NCI-H1105 (cell line): ENCODE measurements at places on chromosomes 16 and 17.

GRCh38 chr16:51988977-51989376 lies 558.0 kb downstream of the TOX3 start:
- DNase-seq, result no peak

- DNase-seq, result no peak
Observed at GRCh38 chr16:21208446-21209230, 2.7 kb downstream of the ZP2 start.

DNA sequence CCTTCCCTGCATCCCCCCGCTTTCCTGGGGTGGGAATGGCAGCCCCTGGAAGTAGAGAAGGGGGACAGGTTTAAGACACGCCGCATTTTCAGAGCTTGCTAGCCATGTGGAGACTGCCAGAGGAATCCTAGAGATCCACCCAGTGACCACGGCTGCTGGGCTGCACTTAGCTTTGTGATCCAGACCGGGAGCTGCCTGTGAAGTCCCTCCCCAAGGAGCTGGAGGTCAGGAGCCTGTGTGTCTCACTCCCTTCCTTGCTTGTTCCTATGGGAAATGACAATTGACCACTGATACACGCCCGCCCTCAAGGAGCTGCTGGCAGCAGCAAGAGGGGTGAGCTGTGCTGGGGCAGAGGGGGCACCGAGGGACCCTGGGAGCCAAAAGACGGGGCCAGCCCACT lies 73.7 kb downstream of the SREBF1 start:
- DNase-seq, result no peak

DNA sequence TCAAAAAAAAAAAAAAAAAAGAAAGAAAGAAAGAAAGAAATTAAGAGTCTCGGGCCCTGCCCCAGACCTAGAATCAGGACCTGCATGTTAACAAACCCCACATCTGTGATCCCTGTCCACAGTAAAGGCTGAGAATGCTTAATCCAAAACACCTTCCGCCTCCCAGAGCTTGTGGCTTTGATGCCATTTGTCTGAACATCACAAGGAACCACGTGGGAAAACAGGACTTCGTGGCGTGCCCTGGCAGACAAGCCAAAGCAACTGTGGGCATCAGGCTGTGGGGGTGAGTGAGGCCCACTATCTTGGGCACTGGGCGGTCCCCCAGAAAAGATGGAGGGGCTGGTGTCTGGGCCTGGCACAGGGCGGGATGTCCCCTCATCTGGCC lies 173.4 kb upstream of the CIBAR2 start:
- no peak for DNase-seq

GRCh38 chr17:75407655-75408352 lies 2.3 kb upstream of the GRB2 start:
- DNase-seq, result no peak

GRCh38 chr17:82748756-82749155 lies 3.1 kb upstream of the TBCD start:
- DNase-seq, result no peak

GRCh38 chr17:77038884-77039555 lies 101.7 kb upstream of the SEC14L1 start:
- DNase-seq, result no peak

GRCh38 chr16:81483064-81483969 lies 38.7 kb downstream of the CMIP start:
- no peak for DNase-seq

DNA sequence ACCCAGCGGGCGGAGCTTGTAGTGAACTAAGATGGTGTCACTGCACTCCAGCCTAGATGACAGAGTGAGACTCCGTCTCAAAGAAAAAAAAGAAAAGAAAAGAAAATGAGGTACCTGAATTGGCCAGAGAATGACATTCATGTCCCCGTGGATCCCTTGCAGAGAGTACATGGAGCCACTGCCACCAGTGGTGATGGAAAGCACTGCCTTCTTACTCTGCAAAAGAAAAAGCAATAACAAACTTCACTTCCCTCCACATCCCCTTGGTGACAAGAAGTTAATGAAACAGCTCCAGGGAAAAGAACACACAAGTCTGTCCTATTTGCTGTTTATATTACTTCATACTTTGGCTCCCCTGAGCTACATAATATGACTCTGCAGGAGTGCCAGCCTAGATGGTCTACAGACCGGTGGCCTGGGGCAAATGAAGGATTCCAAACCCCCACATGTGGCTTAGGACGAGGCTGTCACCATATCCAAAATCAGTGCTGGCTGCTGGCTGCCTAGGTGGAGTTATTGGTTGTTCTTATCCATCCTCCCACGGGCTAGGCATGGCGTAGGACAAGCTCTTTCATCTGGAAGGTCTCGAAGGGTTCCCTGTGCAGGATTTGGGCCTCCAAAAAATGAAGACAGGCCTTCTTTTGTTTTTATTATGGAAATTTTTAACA lies 13.3 kb downstream of the NQO1 start:
- no peak for DNase-seq

DNA sequence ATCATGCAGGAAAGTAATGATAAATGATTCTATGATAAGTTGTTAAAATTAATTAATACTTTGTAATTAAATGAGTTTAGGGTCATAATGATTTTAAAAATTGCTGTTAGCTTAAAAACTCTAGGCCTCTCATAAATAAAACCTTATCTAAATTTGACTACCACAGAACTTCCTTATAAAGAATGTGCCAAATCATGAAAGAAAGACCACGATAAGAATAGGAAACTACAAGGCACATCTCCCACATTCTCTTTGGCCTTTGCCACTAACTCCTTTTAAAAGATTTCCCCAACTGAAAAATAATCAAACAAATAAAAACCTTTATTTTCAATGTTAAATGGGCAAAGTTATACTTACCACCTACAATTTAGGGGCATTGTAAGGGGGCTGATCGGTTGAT lies 164.6 kb upstream of the C17orf78 start:
- no peak for DNase-seq

DNA sequence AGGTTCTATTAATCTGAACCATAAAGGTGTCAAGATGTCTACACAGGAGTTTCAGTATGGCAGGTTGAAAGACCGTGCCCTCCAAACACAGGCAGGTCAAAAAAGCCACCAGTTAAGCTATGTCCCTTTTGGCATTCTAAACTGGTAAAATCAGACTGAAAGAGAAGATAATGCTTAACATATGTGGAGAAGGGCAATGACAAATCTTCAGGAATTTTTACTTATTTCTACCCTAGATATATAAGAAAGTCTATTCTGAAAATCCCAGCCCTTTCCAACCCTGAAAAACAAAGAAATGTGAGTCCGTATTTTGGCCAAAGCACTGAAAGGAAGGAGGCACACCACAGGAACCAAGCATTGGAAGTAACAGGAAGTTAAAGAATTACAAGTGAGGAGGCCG lies 16.5 kb downstream of the AP1G1 start:
- DNase-seq, result no peak

GRCh38 chr16:18829251-18829650 lies 27.9 kb upstream of the ARL6IP1 start:
- DNase-seq, result no peak

- peak; percentile 25 for DNase-seq
Observed at GRCh38 chr16:77660311-77660710, 62.0 kb upstream of the NUDT7 start.

- no peak for DNase-seq
Observed at GRCh38 chr17:47838636-47839035, 2.4 kb downstream of the SCRN2 start.

- no peak for DNase-seq
Observed at GRCh38 chr16:1830213-1830612, 3.2 kb downstream of the FAHD1 start.

DNA sequence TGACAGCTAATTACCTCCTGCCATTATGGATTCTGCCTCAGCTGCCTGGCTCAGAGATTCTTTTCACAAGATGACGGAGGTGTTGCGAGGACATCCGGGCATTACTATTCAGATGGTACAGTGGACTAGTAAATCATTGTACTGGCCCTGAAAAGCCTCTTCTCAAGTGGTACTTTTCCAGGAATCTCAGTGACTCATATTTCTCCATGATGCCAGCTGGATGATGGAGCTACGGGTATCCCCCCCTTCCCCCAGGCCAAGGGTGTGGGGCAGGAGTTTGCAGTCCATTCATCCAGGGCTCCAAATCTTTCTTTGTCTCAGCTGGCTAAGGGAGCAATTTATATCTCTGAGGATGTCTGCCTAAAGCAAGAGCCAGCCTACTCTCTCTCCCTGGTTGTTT lies 107.7 kb upstream of the GPR139 start:
- no peak for DNase-seq

- no peak for DNase-seq
Observed at GRCh38 chr16:10967986-10968385, 23.6 kb downstream of the CLEC16A start.

- DNase-seq, result no peak
Observed at GRCh38 chr17:38421171-38421841, 7.0 kb upstream of the ARHGAP23 start.

DNA sequence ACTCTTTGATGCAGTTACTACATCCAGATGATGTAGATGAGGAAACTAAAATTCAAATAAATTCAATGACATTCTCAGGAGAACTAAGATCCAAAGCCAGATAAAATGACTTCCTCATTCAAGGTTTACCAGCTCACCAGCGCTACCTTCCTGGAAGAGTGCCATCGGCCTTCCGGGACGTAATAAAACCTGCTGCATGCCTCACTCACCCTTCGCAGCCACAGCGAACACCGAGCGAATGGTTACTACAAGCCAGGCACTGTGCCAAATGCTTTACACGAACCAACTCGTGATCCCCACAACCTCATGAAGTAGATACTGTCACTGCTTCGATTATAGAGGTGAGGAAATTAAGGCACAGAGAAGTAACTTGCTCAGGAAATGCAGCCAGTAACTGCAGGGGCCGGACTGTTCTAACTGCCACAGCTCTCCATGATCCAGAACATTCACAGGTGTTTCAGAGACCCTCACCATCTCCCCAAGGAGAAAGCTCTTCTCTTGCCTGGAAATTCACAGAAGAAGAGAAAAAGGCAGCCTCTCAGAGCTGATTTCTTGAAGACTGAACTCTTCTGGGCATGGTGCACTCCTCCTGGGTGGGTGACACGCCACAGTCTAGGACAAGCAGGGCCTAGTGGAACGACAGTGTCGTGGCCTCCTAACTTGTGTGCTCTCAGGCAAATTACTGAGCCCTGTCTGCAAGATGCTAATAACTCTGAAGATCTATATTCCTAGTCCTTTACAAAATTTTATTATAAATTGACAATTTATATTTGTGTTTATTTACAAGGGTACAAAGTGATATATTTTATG lies 46.8 kb downstream of the HIC1 start:
- DNase-seq, result peak; percentile 80

GRCh38 chr17:49990331-49990730 lies 4.7 kb downstream of the DLX3 start:
- no peak for DNase-seq

- DNase-seq, result peak; percentile 51
Observed at GRCh38 chr16:30984669-30985400, at the start of gene HSD3B7. Gene HSD3B7 (plus strand): TSS chr16:30985207. CDS start chr16:30985659, 452 bp downstream.

DNA sequence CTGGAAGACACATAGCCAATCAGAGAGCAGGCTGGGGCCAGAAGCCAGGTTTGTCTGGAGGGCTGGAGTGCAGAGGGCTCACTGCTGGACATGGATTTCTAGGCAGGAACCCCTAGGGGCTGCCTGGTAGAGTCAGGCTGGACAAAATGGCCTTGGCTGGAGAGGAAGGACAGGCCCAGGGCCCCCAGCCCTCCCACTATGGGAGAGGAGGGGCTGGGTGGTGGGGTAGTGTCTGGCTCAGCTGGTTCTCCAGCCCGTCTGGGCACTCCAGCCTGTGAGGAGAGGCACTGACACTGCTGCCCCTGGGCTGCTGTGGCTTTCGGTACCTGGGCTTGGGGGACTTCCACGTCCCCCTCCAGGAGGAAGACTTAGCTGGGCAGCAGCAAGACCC lies 21.7 kb upstream of the DOK4 start:
- no peak for DNase-seq

DNA sequence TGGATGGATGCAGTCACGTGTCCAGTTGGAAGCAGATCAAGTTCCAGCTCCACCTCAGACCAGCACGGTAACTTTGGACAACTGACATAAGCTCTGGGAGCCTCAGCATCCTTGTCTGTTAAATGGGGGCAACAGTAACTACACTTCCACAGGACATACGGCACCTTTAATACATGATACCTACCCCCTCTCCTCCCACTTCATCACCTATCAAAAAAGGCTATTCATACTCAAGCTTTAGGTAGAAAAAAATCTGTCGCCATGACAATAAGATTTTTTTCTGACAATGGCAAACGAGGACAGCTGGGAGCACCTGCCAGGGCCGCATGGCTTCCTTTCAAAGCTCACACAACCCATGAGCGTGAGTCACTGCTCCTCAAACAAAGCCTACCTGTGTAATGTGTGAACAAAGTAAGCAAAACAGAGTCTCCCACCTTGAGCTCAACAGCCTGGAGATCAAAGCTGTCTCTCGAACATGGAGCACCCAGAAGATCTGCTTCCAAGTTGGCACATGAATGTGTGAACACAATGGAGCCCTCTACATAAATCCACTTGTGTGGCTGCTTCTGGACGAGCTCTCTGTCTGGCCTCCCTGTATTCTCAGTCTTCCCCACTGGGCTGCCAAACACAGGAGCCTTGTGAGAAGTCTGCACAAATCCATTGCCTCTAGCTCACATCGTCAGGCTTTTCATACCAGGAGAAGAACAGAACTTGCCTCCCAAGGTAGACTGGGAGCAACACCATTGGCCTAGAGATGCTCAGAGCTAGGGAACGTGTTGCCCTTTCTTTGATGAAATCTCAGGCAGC lies 459.7 kb downstream of the SOX9 start:
- DNase-seq, result peak; percentile 43

DNA sequence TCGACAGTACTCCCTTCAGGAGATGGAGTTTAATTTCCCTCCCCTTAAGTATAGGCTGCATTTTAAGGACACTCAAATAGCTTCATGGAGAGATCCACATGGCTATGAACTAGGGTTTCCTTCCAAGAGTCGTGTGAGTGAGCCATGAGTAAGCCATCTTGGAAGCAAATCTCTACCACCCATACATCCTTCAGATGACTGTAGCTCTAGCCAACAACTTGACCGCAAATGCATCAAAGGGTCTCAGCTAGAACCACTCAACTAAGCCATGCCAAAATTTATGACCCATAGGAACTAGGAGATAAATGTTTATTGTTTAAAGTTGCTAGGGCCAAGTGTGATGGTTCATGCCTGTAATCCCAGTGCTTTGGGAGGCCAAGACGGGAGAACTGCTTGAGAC lies 43.4 kb downstream of the METTL16 start:
- no peak for DNase-seq

- no peak for DNase-seq
Observed at GRCh38 chr17:16001226-16001897, 1.7 kb downstream of the TTC19 start.

- DNase-seq, result no peak
Observed at GRCh38 chr16:88982286-88983084, 5.5 kb upstream of the CBFA2T3 start.
